ENCODE measurements at places on chromosomes 11 and 22.

- DNase-seq, result no peak
Observed at GRCh38 chr11:57144531-57145320, 37.0 kb upstream of the LRRC55 start.

GRCh38 chr22:25105817-25106650, 93.6 kb upstream of the CRYBB3 start:
- DNase-seq, result no peak

DNA sequence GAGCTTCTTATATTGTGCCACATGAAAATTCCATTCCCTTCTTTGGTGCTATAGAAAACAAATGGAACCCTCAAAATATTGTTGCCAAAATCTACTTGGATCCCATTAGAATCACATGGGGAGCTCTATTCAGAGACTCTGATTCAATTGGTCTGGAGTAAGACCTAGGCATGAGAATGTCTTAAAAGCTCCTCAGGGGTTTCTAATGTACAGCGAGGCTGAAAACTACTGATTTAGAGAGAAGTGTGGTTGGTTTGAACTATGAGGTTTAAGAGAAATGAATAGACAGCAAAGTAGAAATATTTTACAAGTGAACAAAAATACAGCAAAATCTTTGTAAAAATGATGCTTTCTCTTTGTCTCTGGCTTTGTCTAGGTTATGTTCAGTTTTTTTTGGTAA, 514.7 kb downstream of the CNTN5 start:
- no peak for DNase-seq

DNA sequence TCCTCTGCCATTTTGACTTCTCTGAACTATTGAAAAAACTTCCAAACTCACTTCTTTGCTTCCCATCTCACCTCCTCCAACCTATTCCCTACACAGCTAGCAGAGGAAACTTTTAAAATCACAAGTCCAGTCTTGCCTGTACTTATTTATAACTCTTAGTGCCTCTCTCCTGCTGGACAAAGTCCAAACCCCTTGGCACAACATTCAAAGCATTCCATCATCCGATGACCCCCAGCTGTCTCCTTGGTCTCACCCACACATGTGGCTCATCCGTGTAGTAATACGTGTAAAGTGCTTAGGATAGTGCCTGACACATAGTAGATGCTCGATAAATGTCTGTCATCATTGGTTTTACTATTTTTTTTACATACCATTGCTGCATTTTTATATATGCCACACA, 101.4 kb downstream of the PARVA start:
- no peak for DNase-seq

DNA sequence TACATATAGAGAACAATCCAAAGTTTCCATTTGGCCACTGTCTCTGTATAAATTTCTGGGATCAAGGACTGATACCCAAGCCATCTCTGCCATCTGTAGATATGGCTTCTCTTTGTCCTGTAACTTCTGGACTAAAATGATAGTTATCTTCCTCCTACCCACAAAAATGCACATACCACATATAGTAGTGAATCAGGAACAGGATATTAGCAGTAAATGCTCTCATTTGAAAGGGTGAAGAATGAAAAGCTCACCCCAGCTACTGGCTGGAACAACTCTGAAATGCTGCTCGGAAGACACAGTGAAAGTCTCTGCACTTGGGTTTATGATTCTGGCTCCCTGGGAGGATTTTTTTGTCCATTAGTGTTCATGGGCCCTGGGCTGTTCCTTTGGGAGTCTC, 856.4 kb upstream of the LRRC4C start:
- no peak for DNase-seq

Measured in stromal cell of bone marrow (primary cell).